Stimulated activated CD4-positive, alpha-beta T cell treated with anti-CD3 and anti-CD28 coated beads, Interleukin-12 subunit alpha, Interleukin-12 subunit beta, amount 100 ng/mL, for 4 hours (primary cell): ENCODE measurements at places on chromosomes 11 and 22.

- DNase-seq, result no peak
These were observed 32.1 kb downstream of the GDPD5 start for GRCh38 chr11:75493626-75494025.

DNA sequence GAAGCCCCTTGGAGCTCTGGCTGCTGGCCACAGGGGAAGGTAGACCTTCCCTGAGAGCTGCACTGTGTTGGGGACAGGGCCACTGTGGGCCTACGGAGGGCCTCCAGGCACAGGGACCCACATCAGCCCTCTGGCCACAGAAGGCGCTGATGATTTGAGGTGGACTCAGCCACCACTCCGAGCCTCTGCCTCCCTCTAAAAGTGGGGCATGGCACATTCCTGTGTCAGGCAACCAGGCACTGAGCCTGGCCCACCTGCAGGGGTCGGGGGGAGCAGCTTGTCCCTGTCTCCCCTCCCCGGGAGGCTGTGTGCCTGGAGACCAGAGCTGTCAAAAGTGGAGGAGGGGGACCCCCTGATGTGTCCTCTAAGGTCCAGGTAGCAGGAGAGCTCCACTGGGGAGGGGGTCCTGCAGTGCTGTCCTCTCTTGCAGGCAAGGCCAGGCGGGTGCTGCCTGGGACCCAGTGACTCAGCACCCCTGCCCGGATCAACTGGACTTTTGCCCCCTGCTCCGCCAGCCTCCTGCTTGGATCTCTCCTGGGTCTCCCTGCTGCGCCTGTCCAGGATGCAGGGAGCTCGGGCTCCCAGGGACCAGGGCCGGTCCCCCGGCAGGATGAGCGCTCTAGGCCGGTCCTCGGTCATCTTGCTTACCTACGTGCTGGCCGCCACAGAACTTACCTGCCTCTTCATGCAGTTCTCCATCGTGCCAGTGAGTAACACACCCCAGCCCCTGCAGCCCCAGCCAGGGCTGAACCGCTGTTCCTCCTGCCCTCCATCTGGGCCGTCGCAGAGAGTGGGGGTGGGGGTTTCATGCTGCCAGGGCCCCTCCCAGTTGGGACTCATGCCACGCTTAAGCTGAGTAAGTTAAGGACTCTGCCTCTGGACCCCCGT is 17.5 kb upstream of the CDKN1C start:
- DNase-seq, result no peak

DNA sequence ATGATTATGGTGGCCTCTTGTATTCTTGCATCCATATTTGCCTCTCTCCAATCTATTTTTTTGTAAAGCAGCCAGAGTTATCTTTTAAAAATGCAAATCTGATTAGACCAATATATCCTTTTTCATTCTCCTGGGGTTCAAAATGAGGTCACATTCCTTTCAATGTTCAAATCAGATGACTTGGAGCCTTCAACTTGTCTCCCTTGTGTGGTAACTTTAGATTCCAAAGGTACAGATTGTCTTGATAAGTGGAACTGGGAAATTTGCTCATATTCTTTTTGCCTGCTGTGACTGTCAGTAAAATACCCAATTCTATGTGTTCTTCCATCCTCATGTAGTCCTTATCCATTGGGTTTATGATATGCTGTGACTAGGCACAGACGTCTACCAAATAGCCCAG is 15.1 kb upstream of the CAPRIN1 start:
- DNase-seq, result no peak

DNA sequence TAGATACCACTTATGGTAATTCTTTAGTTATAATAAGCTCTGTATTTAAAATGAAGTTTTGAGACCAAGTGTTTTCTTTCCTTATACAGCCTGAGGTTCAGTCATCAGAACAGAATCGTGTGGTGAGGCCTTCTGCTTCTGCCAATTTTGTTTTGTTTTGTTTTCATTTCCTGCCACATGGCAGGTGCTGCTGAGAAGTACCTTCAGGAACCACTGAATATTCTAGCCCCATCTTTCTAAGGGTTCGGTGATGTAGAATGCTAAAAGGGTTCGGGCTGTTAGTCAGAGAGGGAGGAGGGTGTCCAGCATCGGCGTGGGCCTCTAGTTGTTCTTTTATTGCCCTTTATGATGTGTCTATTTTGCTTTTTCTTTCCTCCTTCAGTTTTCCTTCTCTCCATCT is 25.8 kb downstream of the TNRC6B start:
- no peak for DNase-seq

DNA sequence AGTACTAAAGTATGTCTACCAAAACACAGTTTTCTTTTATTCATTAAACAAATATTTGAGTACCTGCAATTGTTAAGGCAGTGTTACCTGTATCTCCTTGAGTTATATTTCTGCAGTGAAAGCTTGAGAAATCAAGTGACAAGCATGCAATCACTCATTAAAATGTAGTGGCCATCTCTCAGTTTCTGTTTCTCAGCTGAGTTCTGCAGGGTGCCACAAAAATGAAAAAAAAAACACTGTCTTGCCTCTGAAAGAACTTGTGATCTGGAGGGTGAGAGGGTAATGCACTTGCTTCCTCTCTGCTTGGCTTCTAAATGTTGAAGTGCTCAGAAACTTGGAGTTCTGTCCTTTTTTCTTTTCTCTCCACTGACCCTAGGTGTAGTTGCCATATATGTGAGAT is 6.8 kb downstream of the QSER1 start:
- no peak for DNase-seq

DNA sequence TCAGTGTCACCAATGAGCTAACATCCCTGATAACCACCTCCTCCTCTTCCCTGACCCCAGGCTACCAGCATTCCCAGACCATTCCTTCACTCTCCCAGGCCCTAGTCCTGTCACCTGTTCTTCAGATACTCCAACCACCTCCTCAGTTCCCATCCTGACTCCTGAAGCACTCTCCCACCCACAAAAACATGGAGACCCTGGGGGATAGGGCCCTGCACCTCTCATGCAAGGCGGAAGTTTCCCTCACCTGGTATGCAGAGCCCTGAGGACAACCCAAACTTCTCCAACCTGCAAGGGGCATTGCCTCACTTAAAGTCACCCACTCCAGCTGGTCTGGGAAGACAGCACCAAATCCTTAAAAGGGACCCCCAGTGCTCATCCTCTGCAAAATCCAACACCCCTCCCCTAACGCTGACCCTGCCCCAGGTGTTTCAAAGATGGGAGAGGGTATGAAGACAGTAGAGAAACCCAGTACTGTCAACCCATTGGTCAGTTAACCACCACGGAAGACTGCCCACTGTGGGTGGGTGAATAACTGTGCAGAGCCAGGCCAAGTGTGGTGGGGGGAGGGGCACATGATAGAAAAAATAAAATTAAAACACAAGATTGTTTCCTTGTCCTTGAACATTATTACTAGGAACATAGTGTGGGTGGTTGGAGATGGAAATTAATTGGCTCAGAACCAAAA is 1.4 kb downstream of the TNKS1BP1 start:
- DNase-seq, result no peak

- no peak for DNase-seq
These were observed 60.2 kb downstream of the ENDOD1 start for GRCh38 chr11:95149651-95150364.

GRCh38 chr22:50341977-50342650 is 1.0 kb upstream of the PPP6R2 start:
- peak; percentile 87 for DNase-seq

DNA sequence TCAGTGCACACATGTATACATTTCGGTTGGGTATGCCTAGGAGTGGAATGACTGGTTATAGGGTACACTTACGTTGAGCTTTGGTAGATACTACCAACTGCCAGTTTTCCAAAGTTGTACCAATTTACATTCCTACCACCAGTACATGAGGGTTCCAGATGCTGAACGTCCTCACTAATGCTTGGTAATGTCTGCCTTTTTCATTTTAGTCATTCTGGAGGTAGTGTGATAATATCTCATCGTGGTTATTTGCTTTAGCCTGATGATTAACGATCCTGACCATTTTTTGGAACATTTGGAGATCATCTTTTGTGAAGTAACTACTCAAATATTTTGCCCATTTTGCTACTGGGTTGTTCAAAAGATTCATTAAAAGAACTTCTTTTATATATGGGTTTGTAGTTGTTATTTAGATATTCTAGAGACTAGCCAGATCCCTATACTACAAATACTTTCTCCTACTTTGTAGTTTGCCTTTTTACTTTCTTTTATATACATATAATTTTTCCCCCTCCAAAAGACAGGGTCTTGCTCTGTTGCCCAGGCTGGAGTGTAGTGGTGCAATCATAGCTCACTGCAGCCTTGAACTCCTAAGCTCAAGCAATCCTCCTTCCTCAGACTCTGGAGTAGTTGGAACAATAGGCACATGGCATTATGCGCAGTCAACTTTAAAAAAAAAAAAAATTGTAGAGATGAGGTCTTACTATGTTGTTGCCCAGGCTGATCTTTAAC is 62.1 kb downstream of the RBFOX2 start:
- no peak for DNase-seq

DNA sequence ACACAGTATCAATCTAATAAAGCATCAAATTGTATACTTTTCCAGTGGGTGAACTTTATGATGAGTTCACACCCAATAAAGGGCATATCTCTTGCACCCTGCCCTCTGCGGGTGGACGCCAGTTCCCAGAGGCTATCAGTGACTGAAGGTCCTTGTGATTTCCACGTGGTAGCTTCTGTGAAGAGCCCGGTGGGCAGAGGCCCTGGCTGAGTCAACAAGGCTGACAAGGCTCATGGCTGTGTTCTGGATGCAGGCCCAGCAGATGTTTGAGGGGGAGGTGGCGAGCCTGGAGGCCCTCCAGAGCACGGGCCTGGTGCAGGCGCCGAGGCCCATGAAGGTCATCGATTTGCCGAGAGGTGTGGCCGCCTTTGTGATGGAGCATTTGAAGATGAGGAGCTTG is 71.4 kb downstream of the PIWIL3 start:
- no peak for DNase-seq

DNA sequence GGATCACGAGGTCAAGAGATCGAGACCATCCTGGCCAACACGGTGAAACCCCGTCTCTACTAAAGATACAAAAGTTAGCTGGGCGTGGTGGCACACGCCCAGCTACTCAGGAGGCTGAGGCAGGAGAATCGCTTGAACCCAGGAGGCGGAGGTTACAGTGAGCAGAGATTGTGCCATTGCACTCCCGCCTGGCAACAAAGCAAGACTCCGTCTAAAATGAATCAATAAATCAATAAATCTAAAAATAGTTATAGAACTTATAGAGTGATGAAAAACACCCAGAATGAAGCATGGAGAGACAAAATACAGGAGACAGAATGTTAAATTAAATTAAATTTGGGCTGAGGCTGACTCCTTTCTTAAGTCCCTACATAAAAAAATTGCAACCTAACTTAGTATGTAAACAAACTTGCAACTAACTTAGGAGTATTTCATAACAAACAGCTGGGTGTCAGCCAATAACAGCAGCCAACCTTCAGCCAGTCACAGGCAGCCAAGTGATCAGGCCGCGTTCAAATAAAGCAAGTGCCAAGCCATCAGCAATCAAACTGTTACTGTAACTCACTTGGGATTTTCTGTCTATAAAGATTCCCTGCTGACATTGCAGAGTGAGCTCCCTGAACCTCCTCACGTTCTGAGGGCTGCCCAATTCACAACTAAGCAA is 7.3 kb upstream of the TP53AIP1 start:
- no peak for DNase-seq

GRCh38 chr11:124150684-124151083 is 32.5 kb upstream of the OR10D3 start:
- no peak for DNase-seq

- DNase-seq, result no peak
These were observed 47.9 kb upstream of the ARHGAP42 start for GRCh38 chr11:100639140-100639539.

DNA sequence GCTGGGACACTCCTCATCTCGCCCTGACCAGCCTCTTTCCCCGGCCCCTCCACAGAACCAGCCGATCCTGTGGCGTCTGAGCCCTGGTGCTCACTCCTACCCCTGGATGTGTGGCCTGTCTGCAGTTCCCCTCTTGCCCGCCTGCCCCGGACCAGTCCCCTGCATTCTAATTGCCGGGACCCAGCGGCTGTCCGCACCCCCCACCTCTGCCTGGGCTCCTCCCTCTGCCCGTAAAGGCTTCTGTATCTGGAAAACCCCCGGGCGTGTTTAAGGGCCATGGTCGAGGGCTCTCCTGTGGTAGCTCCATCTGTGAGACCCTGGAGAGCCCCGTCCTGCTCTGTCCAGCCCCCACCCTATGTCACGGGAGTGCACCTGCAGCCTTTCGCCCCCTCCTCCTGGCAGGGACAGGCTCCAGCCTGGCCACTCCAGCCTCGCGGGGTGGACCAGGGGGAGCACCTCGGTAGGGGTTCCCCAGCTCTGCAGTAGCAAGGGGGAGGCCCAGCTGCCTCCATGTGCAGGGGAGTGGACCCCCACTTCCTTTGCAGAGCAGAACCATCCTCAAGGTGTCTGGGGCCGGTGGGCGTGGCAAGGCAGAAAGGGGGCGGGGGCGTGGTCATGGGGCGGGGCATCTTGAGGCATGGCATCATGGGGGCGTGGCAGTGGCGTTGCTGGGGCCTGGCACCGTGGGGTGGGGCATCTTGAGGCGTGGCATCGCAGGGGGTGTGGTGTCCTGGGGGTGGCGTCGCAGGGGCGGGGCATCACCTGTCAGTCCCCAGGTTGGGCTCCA is 430.4 kb downstream of the TBC1D22A start:
- no peak for DNase-seq

DNA sequence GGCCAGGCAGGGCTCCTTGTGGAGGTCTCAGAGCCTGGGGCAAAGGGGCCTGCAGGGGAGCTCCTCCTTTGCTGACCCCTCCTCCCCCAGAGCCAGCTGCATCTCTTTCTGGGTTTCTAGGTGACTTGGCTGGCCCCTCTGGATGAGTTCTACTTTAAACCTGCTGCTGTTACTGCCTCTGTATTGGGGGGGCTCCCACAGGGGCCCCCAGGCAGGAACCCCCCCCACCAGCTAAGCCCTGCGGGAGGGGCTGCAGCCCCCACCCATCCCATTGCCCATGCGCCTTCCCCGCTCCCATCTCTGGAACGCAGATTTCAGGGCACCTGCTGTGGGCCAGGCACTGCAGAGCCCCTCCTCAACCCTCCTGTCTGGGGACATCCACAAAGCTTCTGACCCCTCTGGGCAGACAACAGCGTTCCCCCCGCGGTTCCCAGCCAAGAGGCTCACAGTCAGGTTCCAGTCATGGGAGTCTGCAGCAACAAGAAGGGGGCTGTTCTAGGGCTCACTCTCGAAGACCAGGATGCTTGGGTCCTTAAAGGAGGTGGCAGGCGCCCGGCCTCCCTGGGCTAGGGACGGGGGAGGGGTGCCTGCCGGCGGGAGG is 815 bp upstream of the PLCB3 start:
- no peak for DNase-seq

DNA sequence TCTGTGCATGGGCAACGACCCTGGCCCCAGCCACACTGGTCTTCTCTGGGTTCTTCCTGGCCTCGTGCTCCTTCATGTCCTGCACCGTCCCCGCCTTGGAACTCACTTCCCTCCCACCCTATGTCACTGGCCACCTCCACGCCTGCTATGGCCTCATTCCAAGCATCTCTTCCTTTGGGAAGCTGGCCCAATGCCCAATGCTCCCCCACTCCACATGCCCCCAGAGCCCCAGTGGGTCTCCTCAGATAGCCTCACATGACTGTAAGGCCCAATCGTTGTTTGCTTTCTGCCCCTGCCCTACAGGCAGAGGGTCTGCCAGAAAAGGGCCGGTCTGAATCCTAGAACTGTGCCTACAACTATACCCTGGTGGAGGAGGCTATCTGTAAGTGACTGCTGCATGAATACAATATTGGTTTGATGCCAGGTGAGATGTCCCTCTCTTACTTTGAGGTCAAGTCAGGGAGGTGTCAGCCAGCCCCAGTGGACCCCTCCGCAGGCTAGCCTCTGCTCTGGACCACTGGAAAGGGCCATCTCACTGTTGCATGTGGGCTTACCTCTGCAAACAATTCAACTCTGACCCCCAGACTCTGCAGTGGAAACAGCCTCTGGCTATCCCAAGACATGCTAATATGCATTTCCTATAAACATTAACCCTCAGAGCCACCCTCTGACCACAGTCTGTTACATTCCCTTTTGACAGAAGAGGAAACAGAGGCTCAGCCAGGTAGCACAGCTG is 2.1 kb upstream of the GNAZ start:
- no peak for DNase-seq
